GM18507 (cell line): ENCODE measurements at places on chromosomes 5 and 9.

DNA sequence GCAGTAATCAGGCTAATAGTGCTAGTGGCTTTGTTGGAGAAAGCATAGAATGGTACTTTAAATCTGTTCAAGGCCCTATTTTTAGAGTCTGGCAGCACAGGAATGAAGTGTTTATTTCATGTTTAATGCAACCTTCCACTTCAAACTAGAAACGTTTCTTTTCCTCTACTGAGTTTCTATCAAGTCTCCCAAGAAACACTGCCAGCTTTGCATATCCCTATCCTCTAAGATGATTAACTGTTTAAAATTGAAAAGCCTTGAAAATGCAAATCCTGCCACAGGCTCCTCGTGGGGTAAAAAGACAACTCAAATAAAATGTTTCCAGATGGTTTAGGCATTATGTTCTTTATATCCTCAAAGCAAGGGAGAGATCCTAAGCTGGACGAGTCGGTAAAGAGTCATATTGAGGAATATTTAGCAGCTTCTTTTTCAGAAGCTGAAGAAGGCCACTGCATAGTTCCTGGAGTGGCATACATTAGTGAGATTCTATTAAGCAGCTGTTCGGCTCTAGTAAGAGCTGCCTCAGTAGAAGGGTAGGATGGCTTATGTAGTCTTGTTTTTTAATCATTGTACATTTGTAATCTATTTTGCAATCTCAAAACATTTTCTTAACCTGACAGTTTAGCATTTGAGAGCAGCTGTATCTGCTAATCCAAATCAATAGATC, 251.2 kb downstream of the CHSY3 start:
- no peak for DNase-seq

- no peak for DNase-seq
Observed at GRCh38 chr9:137021979-137022661, 5.9 kb downstream of the ABCA2 start.

- no peak for DNase-seq
Observed at GRCh38 chr5:75940418-75940817, 142.8 kb upstream of the SV2C start.

DNA sequence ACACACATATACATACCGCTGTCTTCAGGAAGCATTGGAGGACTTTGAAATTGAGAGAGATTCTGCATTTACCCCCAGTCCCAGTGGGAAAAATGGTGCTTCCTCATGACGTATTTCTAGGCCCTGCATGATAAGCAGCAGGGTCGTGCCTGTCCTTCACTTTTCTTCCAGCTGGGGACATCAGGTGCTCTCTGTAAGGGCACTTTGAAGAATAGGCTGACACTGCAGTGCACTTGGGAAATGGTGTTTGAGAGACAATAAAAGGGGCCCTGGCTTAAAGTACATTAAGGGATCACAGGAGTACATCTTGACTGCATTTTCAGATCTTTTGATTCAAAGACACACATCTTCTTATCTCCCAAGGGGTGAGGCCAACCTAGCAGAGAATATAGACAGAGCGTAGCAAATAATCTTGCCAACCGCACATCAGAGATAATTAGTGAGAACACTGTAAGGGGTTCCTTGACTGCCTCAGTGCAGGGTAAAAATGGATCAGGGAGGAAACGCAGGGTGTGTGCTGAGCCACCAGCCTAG, 437.9 kb downstream of the CSNK1G3 start:
- no peak for DNase-seq

- no peak for DNase-seq
Observed at GRCh38 chr5:444226-444625, 1.2 kb downstream of the EXOC3 start.

DNA sequence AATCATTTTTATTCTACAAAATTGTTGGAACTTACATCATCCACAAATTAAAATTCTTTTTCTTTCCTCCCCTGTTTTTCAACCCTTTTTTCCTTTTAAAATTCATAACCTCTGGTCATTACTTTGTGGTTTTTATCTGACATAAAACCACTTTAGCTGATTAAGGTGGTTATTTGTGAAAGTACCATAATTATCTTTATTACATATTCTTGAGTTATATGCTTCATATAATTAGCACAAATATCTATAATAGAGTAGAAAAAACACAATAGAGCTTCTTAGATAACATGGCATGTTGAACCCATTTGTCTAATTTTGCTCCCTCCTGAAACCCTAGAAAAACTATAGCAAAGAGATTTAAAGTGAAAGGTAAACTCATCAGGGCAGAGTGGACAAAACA, 22.9 kb upstream of the PPIC start:
- DNase-seq = no peak

- no peak for DNase-seq
Observed at GRCh38 chr5:148336704-148337435, 1.5 kb downstream of the SPINK9 start.

DNA sequence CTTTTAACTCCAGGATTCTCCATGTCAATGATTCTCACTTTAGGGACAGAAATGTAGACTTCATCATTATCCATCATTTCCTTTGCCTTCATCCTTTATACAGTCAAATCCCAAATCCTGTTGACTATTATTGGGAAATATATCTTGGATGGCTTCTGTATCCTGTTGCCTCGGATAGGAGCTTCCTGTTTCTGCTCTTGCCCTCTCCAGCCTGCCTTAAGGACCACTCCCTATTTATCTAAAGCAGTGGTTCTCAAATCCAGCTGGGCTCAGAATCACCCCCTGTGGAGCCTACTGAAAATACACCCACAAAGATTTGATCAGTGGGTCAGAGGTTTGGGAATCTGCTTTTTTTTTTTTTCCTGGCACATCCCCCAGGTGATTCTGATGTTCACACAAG, 8.5 kb downstream of the AFAP1L1 start:
- no peak for DNase-seq

GRCh38 chr5:22757776-22758175, 95.4 kb downstream of the CDH12 start:
- no peak for DNase-seq

GRCh38 chr9:108274971-108275370, 580.8 kb downstream of the ACTL7B start:
- DNase-seq = no peak

DNA sequence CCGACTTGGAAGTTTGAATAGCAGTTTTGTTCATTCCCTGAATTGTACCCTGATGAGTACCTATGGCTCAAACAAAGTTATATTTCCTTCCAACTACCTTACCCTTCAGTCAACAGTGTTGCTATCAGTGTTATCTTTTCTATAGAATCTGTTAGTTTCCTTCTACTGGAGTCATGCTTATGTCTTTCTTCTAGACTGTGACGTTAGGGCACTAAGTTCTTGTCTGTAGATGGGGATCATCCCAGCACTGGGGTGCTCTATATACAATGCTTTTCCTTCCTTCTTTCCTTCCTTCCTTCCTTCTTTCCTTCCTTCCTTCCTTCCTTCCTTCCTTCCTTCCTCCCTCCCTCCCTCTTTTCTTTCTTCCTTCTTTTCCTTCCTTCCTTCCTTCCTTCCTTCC, 973.0 kb downstream of the CDH12 start:
- DNase-seq = no peak
